Stimulated activated CD4-positive, alpha-beta T cell treated with anti-CD3 and anti-CD28 coated beads, Interleukin-1b, Interleukin-23, amount 100 ng/mL, for 4 hours (primary cell): ENCODE measurements at places on chromosomes 12 and 14.

DNA sequence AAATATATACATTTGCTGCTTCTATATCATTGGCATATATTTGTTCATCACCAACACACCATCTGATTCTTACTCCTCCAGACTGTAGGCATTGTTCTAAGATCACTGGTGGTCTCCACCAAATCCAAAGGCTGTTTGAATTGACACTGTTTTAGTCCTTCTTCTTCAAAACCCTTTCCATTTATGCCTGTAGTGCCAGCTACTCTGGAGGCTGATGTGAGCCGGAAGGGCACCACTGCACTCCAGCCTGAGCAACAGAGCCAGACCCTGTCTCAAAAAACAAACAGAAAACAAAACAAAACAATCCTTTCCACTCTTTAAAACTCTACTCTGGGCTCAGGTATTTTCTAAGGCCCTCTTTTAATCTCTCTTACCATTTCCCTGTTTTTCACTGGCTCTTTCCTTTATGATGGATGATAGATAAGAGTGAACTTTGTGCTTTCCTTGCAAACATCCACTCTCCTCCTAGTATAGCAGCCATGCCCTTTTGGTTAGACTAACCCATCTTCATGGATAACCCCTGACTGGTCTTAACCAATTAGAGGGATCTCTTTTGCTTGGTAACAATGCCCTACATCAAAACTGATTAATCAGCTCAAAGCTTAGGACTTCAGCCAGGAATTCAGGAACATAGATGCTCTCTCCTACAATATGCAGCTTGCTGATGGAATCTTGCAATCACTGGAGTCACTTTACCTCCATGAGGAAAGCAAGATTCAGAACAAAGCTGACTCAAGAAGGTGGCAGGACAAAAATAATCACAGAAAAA, 24.9 kb downstream of the SPTSSA start:
- no peak for DNase-seq

GRCh38 chr14:97116546-97116945, 319.4 kb downstream of the VRK1 start:
- DNase-seq, result no peak

DNA sequence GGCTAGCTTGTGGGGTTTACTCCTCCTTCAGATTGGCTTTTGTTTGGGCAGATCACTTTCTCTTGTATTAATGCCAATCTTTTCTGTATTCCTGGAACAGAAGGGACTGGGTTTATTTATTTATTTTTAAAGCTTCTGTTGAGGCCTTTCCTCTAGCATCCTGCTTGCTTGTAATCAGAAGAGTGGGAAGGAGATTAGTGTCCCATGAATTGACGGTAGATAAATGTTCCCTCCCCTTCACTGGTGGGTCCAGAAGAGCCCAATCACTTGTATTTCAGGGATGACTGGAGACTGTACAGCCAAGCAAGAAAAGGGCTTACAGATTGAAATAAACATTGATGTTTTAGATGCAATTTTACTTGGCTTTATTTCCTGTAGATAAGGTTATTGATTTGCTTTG, 71.0 kb downstream of the LIN52 start:
- DNase-seq, result no peak

- DNase-seq, result peak; percentile 30
Observed at GRCh38 chr12:45726603-45727300, 2.8 kb upstream of the ARID2 start.

DNA sequence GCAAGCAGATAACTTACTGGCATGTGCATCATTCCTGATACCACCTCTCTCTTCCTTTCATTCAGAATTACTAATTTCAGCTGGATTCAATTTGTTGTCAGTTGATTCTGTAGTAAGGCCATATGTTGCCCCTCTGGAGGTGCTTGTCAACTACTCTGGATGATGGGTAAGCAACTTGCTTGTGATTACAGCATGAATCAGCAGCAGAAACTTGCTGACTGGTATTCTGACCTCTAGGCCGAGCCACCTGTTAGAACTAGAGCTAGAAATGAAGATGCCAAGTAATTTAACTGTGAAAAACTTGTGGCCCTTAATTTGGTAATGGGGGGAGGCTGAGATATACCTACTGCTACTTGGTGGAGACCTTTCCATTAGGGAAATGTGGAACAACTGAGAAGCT, 5.1 kb downstream of the RNF10 start:
- DNase-seq, result no peak

GRCh38 chr14:71532790-71533189, 399.4 kb upstream of the RGS6 start:
- DNase-seq, result no peak

GRCh38 chr12:9943240-9943639, 11.1 kb upstream of the CLEC2A start:
- no peak for DNase-seq

GRCh38 chr14:76950055-76951020, 78.2 kb downstream of the IRF2BPL start:
- no peak for DNase-seq

GRCh38 chr12:71840231-71840847, 780 bp downstream of the TBC1D15 start:
- DNase-seq, result no peak

GRCh38 chr12:42166501-42166900, 21.8 kb upstream of the GXYLT1 start:
- DNase-seq, result no peak

- DNase-seq, result no peak
Observed at GRCh38 chr12:6224550-6224949, 24.4 kb downstream of the CD9 start.

DNA sequence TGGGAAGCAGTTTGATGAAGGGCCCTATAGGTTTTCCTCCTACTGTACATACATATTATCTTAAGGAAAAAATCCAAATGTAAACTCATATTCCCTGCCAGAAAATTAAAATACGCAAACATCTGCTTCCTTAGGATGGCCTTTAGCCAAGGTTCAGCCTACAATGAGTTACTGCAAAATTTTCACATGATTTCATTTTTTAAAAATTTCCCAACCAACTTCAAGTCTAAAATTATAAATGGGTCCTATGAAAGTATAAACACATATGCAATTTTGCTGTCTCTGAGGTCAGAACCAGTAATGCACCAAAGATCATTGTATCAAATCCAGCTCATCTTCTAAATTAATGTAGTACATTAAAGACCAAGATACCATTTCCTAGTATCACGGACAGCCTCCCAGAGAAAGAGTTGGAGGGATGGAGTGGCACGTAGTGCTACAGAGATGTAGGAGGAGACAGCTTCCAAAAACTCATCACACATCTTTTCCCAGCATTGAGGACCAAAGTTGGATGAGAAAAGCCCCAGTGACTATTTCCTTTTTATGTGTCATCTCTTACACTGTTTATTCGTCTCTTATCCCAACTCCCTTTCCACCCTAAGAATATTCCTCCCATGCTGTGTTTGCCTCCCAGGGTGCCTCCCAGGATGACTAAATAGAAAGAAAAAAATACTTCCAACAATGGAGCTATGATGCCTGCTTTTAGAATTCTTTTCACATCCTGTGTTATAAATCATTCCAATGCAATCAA, 92.3 kb upstream of the SLCO1C1 start:
- DNase-seq, result no peak

- no peak for DNase-seq
Observed at GRCh38 chr12:53505086-53505485, 2.2 kb downstream of the NPFF start.

DNA sequence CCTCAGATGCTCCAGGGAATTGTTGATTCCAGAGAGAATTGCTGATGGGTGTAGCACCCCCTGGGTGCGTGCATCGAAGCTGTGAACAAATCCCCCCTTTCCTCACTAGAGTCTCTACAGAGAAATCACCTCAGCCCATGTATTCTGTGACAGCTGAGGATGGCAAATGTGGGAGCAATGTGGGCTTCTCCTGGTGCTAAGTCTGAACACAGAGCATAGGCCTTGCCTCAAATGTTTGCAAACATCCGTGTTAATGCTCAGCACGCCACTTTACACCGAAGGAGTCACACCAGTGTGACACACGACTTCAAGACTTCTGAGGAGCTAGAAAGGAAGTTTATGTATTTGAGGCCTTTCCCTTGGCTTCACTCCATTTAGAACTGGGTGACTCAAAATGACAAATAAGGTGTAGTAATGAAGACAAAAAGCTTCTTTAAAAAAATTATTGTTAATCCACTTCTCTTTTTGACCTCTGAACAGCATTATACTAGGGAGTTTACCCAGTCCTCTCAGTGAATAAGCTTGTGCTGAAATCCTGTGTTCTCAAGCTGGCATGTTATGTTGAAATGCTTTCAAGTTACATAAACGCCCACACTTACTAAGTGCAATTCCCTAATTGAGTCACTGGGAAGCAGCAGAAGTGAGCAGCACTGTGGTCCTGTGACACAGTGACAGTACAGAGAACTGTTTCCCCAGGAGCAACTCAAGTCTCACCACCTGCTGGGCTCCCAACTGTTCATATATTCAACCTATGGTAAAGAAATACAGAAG, 92.9 kb downstream of the FAR2 start:
- DNase-seq, result no peak

DNA sequence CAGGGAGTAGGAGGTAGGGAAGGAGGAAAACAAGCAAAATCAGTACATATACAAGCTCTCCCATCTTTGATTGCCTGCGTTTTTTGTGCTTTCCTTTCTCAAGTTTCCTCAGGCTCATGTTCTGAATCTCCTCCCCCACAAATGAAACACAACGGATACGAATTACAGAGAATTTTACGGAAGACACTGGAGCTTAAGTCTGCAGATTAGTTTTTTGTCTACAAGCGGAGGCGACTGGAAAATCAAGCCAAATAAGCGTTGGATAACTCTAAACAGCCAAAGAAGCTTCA, 612 bp downstream of the WBP11 start:
- DNase-seq, result no peak

DNA sequence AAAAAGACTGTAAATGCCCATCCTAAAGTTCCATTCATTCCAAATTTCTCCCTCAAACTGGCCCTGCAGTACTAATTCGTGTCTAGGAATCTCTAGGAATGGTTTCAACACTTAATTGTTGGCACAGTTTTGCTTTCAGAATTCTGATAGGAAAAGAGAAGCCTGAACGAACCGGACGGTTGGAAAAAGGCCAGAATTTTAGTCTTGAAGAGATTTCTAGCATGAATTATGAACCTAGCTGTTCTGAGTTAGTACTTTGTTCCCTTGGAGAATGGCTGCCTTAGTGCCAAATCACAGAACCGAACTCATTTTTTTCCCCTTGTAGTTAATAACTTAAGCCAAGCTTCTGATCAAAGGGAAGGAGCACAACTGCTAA, 262.6 kb downstream of the ADAMTS20 start:
- DNase-seq, result no peak

- no peak for DNase-seq
Observed at GRCh38 chr12:22573181-22573580, 28.8 kb upstream of the C2CD5 start.

GRCh38 chr12:65152596-65152995, 16.8 kb upstream of the LEMD3 start:
- no peak for DNase-seq

DNA sequence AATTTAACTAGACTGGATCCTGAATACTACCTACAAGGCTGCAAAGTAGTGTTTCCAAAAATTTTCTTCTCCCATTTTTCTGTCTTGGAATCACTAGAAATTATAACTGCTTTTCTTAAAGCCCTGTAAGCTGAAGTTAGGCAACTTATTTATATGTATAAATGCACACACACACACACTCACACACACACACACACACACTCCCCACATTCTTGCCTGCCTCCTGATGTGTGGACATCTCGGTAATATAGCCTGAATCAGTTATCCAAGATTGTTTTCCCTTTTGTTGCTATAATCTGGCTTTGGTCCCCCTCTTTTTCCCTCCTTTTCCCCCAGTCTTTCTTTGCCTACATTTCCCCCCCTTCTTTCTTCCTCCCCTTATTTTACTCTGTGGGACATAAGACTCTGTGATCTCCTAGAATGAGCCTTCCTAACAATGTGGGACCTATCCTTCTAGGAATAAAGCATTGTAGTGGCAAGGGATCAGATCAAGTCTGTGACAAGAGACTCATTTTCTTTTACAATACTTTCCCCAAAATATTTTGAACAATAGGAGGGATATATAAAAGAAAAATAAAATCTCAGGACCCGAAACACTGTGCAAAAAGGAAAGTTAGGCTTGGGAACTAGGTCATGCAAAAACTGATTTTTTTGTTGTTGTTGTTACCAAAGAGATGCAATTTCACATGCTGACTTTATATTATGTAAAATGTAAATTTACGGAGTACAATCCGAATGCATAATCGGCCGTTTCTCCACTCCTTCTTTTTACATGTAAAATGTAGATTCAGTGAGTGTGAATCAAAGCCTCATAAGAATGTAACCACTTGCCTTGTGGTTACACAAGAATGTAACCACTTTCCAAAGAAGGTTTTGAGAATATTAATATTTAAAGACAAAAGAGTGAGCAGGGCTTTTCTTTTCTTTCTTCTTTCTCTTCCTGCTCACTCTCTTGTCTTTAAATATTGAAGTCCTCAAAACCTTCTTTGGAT, 26.3 kb upstream of the CD69 start:
- DNase-seq, result no peak

DNA sequence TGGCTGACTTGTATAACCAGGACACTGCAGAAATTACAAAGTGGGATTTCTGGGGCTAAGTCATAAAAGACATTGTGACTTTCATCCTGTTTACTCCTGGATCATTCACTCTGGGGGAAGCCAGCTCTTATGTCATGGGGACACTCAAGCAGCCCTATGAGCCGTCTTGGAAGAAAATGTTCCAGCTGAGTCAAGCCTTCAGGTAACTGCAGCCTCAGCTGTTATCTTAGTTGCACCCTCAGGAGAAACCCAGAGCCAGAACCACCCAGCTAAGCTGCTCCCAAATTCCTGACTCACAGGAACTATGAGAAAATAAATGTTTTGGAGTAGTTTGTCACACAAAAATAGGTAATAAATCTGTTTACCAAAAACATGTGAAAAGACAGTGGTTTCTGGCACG, 43.1 kb upstream of the GXYLT1 start:
- no peak for DNase-seq

- no peak for DNase-seq
Observed at GRCh38 chr14:100736269-100737180, 9.8 kb downstream of the DLK1 start.

DNA sequence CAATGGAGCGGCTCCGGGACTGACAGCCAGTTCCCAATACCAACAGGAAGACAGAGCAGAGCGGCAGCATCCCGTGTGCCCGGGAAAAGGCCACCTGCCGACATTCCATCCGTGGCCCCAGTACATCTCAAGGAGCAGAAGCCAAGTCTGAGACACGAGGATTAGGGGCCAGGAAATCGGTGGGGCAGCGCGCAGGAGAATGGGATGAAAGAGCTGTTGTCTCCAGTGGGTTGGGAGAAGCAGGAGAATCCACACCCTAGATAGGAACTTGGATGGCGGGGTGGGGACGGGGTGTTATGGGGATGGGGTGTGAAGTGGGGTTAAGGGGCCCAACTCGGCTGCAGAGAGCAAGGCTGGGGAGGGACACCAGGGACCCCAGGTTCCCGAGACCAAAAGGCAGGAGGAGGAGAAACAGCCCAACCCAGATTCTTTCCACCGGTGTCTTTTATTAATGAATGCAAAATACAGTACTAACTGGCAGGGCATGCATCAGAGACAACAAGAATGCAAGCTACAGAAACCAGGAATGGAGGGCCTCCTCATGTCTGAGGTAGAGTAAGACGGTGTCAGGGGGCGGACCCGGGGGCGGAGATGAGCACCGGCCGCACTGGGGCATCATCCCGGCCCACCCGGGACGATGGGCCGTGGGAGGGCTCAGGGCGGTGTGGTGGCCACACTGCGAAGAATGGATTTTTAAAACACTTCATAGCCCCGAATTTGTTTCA, 50.3 kb downstream of the BEGAIN start:
- DNase-seq, result no peak
